Mucosa of descending colon (tissue), 3 donors: ENCODE measurements at places on chromosomes 7 and 10. TPM values are rescaled to one million over a fixed set of nuclear protein-coding genes. Genes with fewer than 3 reads are reported as not detected.

DNA sequence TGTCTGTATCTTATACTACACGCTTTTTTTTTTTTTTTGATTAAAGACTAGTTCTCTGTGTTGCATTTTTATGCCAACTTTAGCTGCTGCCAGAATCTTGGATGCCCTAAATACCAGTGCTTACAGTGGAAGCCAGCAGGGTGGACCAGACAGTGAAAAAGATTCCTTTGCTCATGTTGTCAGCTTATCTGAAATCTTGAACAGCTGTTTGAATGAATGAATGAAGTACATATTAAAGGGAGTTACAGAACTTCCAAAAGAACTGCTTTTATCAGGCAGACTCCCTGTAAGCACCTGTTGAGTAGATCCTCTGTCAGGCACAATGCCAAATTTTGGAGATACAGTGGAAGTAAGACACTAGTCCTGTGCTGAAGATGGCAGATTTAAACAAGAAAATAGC lies 184.9 kb downstream of the PPP1R9A start:
- no peak for DNase-seq

CYP26A1 gene
- not detected for total RNA-seq

- DNase-seq, result no peak
Measured at GRCh38 chr10:60387531-60387930, 2.1 kb downstream of the ANK3 start.

- no peak for DNase-seq
Measured at GRCh38 chr7:6393667-6394056, 54.1 kb downstream of the DAGLB start.

GRCh38 chr7:28155964-28156363 lies 24.6 kb downstream of the JAZF1 start:
- DNase-seq, result no peak

HOXA10 gene
- 25.8 TPM for total RNA-seq

GRCh38 chr10:43399320-43400310 lies 9.4 kb downstream of the HNRNPF start:
- DNase-seq, result no peak

- peak; percentile 44 for DNase-seq
Measured at GRCh38 chr10:43202657-43203447, 64.0 kb downstream of the RASGEF1A start.

- DNase-seq, result no peak
Measured at GRCh38 chr10:100746784-100747455, 1.5 kb downstream of the PAX2 start.

LIPK gene
- total RNA-seq, result not detected

ZNF783 gene
- 18.2 TPM for total RNA-seq

DNA sequence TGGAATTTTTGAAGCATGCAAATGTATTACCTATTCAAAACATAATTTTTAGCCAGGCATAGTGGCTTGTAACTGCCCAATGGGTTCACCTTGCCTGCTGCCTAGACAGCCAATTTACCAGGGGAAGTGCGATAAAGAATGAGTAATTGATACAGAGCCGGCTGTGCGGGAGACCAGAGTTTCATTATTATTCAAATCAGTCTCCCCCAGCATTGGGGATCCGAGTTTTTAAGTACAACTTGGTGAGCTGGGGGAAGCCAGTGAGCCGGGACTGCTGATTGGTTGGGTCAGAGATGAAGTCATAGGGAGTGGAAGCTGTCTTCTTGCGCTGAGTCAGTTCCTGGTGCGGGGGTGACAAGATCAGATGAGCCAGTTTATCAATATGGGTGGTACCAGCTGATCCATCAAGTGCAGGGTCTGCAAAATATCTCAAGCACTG lies 29.1 kb upstream of the NRBF2 start:
- no peak for DNase-seq

GRCh38 chr7:93923296-93923695 lies 1.8 kb downstream of the GNG11 start:
- DNase-seq, result no peak

GRCh38 chr10:26800468-26800867 lies 60.3 kb downstream of the ABI1 start:
- DNase-seq, result no peak

DNA sequence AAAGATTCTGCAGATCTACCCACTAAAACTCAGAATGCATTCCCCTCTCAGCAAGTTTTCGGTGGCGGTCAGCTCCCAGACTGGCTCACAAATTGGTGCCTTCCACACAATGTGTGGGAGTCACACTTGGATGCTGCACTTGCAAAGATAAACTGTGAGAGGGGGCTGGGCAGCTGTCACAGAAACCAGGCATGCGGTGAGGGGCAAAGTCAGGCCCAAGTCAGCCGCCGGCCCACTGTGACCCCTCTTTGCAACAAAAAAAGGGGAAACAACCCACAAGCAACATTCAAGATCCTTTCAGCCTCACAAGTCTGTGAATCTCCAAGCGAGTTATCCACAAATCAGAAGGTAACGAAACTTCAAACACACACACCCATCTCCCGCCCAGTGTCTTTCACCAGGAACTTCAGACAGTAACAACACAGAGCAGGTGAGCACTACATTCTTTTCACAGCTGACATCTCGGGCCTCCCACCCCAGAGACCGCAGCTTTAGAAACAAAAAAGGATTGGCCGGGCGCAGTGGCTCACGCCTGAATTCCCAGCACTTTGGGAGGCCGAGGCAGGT lies 32.0 kb downstream of the SNX8 start:
- no peak for DNase-seq

- no peak for DNase-seq
Measured at GRCh38 chr7:154242709-154243108, 190.5 kb downstream of the DPP6 start.

GRCh38 chr10:132187430-132188138 lies 836 bp downstream of the DPYSL4 start:
- DNase-seq, result no peak

PDIA4 gene
- total RNA-seq, result 78.4 TPM

DNA sequence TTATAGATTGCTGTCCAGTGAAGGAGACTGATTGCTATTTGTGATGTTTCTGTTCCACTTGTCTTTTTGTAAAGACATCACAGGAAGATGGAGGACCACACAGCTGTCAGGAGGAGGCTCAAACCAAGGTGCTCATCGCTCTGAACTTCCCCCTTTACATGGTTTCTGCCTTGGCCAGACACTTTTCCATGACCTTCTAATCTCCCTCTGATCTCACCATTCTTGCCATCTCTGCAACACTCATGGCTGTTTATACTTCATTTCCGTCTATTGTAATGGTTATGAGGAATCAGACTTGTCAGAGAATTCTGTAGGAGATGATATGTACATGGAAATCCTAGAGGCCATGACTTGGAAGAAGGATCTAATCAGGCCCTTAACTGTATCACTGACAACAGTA lies 1.7 kb upstream of the TAS2R5 start:
- DNase-seq, result no peak

DNA sequence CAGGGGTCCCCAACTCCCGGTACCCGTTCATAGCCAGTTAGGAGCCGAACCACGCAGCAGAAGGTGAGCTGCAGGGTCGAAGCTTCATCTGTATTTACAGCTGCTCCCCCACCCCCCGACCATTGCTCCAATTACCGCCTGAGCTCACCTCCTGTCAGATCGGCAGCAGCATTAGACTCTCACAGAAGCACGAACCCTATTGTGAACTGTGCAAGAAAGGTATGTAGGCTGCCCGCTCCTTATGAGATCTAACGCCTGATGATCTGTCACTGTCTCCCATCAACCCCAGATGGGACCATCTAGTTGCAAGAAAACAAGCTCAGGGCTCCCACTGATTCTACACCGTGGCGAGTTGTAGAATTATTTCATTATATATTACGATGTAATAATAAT lies 14.6 kb upstream of the AZGP1 start:
- no peak for DNase-seq

- no peak for DNase-seq
Measured at GRCh38 chr10:50347394-50347802, 96.1 kb upstream of the ASAH2 start.

DNA sequence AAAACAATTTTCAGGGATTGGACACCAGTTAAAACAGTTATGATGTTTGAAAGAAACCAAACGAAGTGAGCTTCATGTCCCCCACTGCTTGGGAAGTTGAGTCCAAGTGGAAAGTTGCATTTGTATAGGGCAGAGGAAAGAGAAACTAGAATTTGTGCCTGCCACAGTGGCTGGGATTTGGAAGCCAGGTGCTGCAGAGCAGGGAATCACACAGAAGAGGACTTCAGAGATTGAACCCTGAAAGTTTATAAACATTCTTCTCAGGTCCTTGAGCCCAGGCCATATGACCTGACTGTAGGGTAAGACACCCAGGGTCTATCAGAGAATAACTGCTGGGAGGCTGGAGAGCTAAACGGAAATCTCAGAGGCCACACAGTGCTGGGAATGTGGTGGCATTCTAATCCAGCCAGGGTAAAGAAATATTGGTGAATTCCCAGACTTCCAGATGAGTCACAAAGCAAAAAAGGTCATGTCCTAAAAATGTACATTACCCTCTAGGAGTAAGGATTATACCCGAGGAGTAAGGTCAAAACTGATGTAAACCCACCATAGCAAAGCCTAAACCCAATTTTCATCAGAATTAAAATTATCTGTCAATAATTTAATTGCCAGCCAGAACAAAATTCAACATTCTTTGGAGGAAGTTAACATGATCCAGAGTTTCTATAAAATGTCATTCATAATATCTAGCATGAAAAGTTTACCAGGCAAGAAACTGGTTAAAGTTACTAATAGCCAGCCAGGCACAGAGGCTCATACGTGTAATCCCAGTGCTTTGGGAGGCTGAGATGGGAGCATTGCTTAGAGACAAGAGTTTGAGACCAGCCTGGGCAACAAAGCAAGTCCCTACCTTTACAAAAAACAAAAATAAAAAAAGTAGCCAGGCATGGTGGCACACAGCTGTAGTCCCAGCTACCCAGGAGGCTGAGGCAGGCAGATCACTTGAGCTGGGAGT lies 31.2 kb downstream of the TOMM7 start:
- no peak for DNase-seq

DNA sequence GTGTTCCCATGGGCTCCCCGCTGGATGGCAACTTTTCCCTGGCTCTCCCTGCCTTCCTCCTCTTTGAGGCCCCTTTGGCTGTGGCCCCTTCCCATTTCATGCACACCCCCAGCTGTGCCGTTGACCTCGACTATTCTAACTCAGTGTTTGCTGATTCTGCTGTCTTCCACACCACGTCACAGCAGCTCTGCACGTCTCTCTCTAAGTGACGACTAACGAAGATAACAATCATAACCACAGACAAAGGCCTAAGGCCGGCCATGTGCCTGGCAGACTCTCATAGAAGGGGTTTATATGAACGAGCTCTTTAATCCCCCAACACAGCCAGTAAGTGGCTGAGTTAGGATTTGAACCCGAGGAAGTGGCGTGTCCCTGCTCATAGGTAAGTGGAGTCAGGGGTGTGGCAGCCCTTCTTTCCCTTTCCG lies 151.5 kb upstream of the SHH start:
- DNase-seq, result no peak

DNA sequence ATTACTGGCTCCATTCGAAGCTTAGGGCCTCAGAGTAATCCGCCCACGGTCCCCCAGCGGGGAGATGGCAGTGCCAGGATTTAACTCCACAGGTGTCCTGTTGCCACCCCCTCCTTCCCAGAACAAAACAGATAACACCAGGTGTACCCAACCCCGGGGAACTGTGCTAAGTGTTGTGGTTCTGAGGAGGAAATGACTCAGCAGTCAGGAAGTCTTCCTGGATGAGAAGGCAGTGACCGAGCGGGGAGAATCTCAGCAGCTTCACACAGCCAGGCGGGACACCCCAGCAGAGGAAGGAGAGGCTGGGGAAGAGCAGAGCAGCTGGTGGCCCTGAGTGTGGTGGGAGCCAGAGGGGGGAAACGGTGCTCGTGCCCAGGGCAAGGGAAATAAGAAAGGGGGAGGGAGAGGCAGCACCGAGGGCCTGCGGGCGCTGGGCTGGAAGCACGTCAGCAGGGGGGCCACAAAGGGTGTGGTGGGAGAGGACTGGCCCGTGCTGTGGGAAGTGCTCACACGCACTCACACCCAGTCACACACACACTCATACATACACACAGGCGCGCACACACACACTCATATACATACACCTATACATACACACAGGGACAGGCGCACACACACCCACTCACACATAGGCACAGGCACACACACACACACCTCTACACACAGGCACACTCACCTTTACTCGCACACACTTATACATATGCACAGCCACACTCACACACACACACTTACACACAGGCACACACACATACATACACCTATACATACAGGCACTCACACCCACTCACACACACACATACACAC lies 59.8 kb upstream of the CHST15 start:
- DNase-seq, result peak; percentile 55

- DNase-seq, result no peak
Measured at GRCh38 chr7:110675383-110676103, 415.4 kb upstream of the LRRN3 start.

- DNase-seq, result no peak
Measured at GRCh38 chr7:25402532-25402931, 174.2 kb upstream of the NPVF start.

DNA sequence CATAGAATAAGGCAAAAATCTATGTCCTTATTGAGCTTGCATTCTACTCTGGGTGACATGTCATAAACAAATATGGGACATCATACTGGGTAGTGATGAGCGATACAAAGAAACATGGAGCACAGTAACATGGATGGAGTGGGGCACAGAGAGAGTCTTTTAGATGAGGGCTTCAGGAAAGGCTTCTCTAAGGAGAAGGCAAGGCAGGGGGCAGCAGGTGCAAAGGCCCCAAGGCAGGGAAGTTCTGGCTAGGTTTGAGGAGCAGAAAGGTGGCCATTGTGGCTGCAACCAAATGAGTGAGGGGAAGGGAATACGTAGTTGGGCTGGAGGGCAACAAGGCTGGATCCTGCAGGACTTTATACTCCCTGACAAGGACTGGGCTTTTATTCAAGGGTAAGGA lies 211.4 kb downstream of the HERPUD2 start:
- DNase-seq, result no peak

ADCY1 gene
- 0.94 TPM for total RNA-seq

GIMAP8 gene
- total RNA-seq, result 4.1 TPM
